T-helper 22 cell (primary cell): ENCODE measurements at places on chromosomes 4 and X.

DNA sequence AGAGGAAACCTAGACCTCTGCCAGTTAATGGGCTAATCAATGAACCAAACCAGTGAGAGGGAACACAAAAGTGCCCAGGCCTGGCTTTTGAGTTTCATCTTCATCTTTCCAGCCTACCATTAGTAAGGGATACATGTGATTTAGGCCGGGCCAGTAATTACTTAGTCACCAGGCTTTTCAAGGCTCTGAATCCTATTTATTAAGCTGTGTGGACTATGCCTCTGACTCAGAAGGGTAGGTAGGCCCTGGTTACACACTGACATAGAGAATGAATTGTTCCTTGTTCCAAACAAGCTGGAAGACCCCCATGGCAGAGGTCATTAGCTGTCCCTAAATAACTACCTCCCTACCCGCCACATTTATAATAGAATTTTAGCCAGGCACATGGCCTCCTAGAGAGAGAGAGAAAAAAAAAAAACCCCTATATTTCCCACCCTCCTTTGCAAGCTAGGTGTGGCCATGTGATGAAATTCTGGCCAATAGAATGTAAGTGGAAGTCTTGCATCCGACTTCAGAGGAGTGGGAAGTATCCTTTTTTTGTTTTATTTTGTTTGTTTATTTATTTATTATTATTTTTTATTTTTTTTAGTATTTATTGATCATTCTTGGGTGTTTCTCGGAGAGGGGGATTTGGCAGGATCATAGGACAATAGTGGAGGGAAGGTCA lies 112.3 kb upstream of the BCOR start:
- no peak for DNase-seq

DNA sequence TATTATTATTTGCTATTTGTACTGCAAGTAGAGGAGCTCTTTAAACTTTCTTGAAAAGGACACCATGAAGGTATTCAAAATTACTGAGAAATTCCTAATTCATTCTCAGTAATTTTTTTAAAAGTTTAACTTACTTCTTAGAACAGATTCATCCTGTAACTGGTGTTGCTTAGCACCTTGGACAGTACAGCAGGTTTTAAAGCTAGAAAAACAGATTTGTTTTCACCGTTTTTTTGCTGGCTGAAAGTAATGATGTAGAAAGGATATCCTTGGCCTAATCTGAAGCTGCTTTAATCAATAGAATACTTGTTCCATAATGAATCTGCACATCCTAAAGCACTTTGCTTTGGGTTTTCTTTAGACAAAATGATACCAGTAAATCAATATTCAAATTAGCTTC lies 142.5 kb upstream of the TRAM1L1 start:
- DNase-seq = no peak

- DNase-seq = no peak
Observed at GRCh38 chr4:97150966-97151365, 992.3 kb downstream of the STPG2 start.

DNA sequence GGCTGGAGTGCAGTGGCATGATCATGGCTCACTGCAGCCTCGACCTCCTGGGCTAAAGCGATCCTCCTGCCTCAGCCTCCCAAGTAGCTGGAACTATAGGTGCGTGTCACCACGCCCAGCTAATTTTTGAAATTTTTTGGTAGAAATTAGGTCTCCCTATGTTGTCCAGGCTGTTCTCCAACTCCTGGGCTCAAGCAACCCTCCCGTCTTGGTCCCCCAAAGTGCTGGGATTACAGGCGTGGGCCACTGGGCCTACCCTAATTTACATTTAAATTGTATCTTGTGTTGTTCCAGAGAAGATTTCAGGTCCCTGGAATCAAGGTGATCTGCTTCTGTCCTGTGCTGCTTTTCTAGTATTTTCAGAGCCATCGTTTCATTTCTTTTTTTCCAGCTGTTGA lies 1.2 kb upstream of the LRPAP1 start:
- no peak for DNase-seq

DNA sequence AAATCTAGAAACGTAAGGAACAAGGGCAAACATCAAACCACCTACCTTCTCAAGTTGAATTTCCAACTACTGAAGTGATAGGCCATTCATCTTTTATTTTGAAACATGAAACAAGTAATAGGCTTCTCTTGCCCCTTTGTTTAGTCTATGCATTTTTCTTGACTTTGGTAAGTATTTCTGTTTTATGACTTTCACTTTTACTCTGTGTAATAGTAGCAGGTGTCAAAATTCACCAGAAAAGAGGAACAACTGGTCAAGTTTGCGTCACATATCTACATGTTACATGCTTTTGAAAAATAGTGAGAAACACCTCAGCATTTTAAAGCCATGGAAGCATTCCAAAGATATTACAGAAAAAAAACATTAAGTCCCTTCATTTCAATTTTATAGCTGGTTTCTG lies 157.1 kb upstream of the FTHL17 start:
- no peak for DNase-seq

GRCh38 chr4:139416073-139416673 lies 37.7 kb upstream of the RAB33B start:
- no peak for DNase-seq

DNA sequence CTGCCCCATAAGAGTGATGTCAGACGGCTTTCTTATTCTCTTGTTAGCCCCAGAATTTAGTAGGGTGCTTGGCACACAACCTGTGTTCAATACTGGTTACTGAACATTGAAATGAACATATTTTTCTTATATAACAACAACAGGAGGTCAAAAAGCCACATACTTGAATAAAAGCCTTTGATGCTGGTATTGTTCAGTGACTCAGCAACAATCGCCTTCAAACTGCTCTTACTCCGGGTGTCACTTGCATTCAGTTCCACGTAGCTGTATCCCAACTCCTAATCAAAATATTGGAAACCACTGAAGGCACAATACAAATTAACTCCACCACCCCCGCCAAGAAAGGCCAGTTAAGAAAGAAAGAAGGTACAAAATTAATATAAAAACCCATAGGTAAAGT lies 61.5 kb downstream of the RFC1 start:
- no peak for DNase-seq

GRCh38 chrX:29662759-29663503 lies 552.4 kb upstream of the MAGEB2 start:
- DNase-seq = no peak

DNA sequence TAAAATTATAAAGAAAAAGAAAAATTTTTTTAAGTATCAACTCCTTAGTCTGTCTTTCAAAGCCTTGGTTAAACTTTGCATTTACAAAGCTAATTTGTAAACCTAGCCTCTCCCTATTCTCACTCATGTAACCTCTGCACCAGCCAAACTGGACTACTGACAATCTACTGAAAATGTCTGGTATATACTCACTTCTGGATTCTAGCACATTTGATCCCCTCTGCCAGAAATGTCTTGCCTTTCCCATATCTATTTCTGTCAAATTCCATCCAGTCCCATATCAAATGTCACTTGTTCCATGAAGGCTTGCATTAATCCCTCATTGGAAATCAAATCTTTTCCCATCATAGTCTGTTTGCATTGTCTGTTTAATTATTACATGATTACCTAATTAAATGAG lies 105.8 kb upstream of the KLHL13 start:
- no peak for DNase-seq

DNA sequence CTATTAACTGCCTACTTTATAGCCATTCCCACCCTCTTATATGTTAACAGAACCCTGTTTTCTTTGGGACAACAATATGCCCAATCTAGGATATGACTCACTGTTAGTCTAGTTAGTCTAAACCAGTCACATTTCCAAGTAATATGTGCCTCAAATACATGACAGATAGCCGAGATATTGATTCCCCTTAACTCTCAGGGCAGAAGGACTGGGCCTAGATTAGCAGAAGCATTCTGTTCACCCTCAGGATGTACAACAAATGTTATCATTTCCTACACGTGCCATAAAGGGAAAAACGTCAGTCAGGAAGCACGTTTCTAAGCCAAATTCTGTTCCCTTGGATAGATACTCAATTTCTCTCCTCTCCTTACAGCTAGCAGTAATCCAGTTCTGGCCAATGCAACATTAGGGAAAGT lies 114.1 kb downstream of the SLC10A7 start:
- DNase-seq = no peak
